ENCODE measurements at places on chromosomes 12 and 14.

GRCh38 chr12:113108308-113108707, 27.3 kb downstream of the RASAL1 start:
- DNase-seq = no peak

- DNase-seq = peak; percentile 13
These were observed 838 bp downstream of the LRIG3 start for GRCh38 chr12:58919231-58920101.

- DNase-seq = no peak
These were observed 11.8 kb downstream of the GTF2H3 start for GRCh38 chr12:123645380-123645779.

DNA sequence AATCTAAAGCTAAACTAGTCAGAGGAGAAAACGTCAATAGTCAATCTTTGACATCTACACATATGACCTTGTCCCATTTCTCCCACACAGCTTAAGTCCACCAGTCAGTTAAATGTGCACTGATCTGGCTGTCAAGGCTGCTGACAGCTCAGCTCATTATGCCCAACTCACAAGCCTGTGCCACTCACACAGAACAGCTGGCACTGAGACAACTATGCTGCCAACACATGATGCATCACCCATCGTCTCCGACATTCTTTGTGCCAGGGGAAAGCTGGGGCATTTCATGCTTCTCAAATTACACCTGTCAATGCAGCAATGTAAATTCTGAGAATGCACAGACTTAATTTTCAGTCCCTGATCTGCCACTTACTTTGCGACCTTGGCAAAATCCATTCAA, 25.3 kb downstream of the GNS start:
- peak; percentile 72 for DNase-seq

GRCh38 chr14:99875836-99876235, 82.6 kb downstream of the EML1 start:
- DNase-seq = no peak

Data from RCC 7860 (cell line).